ENCODE measurements at places on chromosomes 3 and 15.

DNA sequence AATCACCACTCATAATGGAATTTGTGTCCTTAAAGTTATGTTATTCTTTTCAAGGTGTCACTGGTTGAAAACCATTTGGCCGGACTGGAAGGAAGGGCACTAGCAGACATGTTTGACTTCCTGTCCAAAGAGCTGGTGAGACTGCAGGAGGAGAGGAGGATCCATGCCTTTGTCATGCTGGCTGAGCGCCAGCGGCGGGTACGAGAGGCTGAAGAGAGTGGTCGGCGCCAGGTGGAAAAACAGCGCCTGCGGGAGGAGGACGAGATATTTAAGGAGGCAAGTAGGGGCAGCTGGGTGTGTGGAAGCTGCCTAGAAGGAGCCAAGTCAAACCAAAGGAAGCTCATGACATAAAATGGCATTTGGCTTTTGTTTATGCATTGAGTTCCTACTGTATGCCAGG lies 38.0 kb upstream of the NR1I2 start:
- DNase-seq, result no peak

GRCh38 chr3:112966633-112967032 lies 8.3 kb downstream of the CD200R1 start:
- DNase-seq, result no peak

DNA sequence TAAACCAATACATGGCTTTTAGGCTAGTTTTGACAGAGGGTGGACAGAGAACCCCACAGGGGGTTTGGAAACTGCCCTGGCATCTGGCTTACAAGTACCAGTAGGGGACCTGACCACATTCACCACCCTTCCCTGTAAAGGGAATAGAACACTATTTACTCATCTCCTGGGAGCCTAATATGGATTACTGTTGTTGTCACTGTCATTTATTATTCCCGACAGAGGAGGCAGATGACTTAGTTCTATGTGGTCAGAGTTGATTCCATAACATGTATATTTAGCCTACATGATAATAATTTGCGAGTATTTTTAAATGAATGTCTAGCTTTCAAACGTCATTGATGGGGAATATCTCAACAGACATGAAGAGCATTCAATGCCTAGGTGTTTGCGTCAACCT lies 15.9 kb downstream of the ZBTB38 start:
- DNase-seq, result no peak

DNA sequence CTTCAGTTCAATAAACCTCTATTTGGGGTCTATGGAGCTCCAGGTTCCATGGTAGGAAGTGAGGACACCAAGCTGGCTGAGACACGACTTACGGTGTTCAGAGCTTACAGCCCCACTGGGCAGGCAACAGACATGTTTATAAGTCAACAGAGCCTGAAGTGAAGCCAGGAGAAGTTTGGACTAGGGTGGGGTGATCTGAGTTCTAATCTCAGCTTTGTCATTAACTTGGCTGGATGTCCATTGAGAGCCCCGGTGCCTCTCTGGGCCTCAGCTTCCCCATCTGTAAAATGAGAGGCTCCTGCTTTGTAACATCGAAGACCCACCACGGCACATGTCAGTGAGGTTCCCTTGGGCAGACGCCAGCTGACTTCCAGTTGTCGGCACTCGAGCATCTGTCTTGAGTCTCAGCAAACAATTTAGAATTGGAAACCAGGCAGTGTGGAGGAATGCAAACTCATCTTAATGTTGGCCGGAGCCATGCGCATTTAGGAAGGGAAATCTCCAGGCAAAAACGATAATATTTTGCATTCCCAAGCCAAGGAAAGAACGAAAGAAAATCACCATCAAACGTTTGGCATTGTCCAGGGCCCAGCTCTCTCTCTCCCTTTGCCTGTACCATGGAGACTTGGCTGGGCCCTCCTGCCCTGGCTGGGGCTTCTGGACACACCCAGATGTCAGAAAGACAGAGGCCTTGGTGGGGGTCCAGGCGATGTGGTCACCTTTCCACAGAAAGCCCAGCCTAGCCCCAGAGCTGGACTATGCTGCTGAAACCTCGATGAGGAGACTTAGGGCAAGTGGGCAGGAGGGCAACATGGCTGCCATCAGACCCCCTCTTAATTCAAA lies 18.4 kb downstream of the ITGA11 start:
- no peak for DNase-seq

- no peak for DNase-seq
Measured at GRCh38 chr3:34155666-34156065, 357.2 kb downstream of the PDCD6IP start.

GRCh38 chr3:190041333-190042041 lies 79.2 kb downstream of the P3H2 start:
- no peak for DNase-seq

DNA sequence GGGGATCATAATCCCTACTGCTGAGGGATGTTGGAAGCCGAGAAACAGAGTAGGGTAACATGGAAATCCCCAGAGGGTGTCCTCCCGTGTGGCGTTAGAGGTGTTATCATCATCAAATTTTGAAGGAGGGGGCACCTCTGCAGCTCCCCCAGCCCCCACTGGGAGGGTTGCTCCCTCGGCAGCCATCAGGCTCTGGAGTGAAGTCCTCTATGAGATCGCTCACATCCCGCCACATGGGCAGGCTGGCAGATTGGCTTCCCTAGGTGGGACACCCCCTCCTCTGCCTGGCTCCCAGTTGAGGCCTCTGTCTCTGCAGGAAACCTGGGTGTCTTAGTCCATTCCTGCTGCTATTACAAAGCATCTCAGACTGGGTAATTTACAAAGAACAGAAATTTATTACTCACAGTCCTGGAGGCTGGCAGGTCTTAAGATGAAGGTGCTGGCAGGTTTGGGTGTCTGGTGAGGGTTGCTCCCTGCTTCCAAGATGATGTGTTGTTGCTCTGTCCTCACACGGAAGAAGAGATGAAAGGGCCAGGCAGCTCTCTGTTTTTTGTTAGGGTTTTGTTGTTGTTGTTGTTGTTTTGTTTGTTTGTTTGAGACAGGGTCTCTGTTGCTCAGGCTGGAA lies 120.5 kb downstream of the NUP210 start:
- no peak for DNase-seq

- no peak for DNase-seq
Measured at GRCh38 chr3:16670191-16670590, 65.0 kb upstream of the DAZL start.

- peak; percentile 38 for DNase-seq
Measured at GRCh38 chr15:43489191-43489590, 3.8 kb downstream of the TP53BP1 start.

- DNase-seq, result peak; percentile 51
Measured at GRCh38 chr3:44762170-44762677, 630 bp downstream of the KIF15 start.

- DNase-seq, result no peak
Measured at GRCh38 chr15:66758844-66759243, 56.8 kb downstream of the SMAD6 start.

- no peak for DNase-seq
Measured at GRCh38 chr3:165359005-165359404, 162.8 kb upstream of the SLITRK3 start.

GRCh38 chr15:82306791-82307713 lies 42.2 kb downstream of the GOLGA6L10 start:
- DNase-seq, result no peak

DNA sequence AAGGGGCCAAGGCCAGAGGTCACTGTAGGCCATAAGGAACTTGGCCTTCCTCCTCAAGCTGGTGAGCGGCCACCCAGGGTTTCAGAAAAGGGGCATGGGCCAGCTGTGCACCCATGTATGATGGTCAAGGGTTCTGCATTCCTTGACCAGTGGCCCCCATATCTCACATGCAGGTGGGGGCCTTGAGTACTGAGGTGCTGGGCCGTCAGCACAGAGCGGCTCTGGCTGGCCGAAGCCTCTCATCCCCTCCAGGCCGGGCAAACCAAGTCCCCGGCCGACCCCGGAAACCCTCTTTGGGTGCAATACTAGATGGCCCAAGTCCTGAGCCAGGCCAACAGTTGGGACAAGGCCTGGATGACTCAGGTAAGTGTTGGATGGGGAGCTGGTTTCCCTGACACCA lies 9.5 kb downstream of the ALG3 start:
- no peak for DNase-seq

GRCh38 chr3:151835751-151836525 lies 22.0 kb downstream of the AADAC start:
- no peak for DNase-seq

GRCh38 chr3:134163096-134163495 lies 87.6 kb downstream of the RYK start:
- DNase-seq, result no peak

GRCh38 chr3:46061108-46061720 lies 33.9 kb upstream of the XCR1 start:
- DNase-seq, result no peak

DNA sequence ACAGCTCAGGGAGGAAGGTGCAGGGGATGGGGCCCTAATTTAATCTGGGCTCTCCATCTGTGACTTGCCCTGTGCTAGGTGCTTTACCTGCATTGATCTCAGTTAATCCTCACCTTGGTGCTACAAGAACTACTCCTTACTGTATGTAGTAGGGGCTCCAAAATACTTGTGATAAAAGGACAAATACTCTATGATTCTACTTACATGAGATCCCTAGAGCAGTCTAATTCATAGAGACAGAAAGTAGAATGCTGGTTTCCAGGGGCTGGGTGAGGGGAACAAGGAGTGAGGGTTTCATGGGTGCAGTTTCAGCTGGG lies 67.2 kb downstream of the SLC6A1 start:
- DNase-seq, result no peak

DNA sequence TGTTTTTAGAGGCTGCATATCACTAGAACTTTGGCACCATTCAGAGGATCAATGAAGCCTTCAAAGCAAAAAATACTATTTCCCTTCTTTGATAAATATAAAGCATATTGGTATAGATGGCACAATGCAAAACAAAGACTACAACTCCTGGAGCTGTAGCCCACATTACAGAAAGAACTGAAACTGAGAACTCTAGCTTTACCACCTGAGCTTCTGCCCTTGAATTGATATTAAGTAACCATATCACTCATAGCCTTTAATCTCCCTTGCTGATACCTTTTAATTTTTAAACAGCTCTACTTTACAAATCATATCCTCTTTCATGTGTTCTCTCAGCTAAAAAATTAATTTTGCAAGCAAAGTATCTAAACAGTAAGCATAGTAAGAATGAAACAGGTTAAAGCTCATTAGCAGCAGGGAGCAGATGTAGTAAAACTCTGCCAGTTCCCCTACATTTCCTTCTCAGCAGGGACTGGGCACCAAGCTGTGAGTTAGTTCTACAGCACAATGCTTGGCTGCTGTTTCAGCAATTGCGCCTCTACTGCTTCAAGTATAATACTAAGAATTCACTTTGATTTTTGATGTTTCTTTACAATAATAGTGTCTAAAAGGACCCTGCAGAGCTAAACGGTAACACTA lies 97.9 kb upstream of the NANOGP8 start:
- no peak for DNase-seq

DNA sequence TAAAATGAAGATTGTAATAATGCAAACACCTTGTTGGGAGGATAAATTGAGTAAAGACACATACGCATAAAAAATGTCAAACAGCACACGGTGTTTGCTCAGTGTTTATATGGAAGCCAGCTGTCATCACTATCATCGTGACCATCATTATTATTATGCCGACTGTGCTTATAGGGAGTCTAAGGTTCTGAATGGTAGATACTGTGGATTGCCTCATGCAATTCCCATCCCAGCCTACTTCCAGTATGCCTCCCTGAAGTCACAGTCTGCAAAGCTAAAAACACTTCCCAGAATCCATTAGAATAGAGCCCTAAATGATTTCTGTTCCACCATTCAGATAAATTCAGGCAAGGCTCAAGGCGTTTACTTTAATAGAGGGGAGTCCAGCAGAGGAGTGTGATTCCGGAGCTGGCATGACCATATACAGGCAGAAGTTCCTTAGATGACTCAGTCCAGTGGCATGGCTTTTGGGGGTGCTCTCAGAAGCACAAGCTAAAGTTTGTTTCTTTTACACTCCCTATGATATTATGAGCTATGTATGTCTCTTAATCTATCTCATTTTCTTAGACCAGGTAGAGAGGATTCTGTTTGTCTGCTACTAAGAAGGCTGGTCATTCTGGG lies 148.7 kb downstream of the MEX3B start:
- no peak for DNase-seq

DNA sequence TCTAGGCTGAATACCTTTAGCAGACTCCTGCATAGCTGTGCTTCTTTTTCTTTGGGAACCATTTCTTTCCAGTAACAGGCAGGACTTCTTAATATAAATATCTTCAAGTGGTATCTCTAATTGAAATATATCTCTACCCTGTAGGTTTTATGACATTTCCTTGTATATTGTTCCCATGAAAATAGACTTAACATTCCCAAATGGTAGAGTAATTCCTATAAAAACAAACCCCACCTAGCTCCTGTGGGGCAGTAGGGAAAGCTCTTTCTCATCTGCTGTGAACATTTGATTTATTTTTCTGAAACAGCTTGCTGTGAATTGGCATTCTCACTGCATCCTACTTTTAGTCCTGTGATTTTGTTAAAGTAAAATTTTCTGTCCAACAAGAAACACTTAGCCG lies 20.8 kb downstream of the SELENOT start:
- no peak for DNase-seq

GRCh38 chr3:115071601-115072000 lies 75.5 kb downstream of the ZBTB20 start:
- no peak for DNase-seq
